CD4-positive, alpha-beta T cell (primary cell): ENCODE measurements at places on chromosomes 5 and 9.

GRCh38 chr9:111582888-111583287 is 16.6 kb downstream of the PTGR1 start:
- no peak for DNase-seq

DNA sequence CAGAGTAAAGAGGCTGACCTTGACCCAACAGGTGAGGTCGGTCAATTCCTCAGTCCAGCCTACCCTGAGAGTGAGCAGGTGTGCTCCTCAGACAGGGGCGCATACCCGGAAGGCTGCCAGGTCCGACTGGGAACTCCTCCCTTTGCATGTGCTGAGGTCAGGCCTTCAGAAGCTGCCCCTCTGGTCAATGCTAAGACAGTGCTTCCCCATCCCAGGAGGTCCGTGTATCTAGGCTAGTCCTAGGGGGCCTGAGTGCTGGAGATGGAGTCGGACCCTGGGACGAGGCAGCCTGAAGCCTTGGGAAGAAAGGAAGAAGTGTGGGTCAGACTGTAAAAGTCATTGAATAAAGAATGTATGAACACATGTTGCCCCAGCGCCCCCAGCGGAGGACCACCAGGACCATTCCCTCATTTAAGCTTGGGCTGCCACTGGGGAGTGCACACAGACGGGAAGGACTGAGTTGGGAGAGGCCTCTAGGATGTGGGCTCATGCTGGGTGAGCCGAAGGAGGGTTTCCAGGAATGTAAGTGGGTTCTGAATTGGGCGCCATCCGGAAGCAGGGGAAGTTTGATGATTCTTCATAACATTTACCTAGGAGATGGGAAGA is 41.0 kb upstream of the GFPT2 start:
- no peak for DNase-seq

DNA sequence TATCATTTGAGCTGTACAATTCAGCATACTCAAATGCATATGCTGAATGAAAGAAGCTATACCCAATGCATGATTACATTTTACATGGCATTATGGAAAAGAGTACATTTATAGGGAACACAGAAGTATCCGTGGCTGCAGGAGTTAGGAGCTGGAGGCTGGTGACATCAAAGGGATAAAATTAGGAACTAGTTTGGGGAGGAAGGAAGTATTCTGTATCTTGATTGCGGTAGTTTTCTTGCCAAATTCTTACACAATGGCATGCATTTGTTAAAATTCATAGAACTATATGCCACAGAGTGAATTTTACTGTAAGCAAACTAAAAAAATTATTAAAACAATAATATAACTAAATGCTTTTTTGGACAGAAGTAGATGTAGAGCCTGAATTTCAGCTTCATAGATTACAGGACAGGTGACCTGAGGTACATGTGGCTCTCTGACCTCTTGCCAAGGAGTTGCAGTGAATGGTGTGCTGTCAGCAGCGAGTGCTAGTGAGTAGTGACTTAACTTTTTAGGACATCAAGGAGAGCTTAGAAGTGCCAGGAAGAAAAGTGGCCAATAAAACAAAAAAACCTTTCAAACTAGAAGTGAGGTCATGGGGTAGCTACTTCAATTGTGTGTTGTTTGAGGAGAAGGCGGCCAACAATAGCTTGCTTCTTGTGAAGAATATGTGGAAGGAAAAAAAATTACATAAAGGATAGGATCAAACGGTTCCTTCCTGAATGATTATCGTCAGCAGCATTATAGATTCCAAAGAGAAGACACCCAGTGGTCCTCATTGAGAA is 514.9 kb upstream of the CLINT1 start:
- no peak for DNase-seq

DNA sequence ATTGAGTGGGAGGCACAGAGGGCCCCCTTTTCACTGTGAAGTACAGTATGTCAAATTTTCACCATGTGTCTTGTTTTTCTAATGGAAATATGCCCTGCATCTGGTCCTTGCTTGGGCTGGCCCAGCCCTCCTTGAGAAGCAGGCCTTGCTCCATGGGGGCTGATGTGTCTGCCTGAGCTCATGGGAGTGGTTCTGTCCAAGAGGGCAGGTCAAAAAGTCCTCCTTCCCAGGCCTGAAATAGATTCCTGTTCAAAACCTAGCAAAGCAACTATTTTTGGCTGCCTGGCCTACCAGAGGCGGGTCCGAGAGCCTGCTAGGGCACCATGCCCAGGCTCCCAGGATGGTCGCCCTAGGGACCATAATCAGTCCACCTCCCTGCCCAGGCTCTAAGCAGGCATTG is 40.5 kb upstream of the NEURL1B start:
- DNase-seq, result no peak

DNA sequence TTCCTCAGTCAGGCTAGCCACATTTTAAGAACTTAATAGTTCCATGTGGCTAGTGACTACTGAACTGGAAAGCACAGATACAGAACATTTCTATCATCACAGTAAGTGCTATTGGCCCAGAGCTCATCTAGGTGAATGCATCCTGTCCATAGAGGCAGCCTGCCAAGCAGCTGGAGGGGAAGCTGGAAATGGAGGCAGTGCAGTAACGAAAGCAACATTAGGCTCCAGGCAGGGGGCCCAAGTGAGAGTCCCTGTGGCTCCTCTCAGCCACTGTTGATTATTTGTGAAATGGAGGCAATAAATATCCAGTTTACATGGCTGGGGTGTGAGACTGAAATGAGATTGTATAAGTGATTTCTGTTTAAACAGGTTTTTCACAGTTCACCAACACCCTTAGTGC is 227.2 kb upstream of the KLF9 start:
- no peak for DNase-seq

DNA sequence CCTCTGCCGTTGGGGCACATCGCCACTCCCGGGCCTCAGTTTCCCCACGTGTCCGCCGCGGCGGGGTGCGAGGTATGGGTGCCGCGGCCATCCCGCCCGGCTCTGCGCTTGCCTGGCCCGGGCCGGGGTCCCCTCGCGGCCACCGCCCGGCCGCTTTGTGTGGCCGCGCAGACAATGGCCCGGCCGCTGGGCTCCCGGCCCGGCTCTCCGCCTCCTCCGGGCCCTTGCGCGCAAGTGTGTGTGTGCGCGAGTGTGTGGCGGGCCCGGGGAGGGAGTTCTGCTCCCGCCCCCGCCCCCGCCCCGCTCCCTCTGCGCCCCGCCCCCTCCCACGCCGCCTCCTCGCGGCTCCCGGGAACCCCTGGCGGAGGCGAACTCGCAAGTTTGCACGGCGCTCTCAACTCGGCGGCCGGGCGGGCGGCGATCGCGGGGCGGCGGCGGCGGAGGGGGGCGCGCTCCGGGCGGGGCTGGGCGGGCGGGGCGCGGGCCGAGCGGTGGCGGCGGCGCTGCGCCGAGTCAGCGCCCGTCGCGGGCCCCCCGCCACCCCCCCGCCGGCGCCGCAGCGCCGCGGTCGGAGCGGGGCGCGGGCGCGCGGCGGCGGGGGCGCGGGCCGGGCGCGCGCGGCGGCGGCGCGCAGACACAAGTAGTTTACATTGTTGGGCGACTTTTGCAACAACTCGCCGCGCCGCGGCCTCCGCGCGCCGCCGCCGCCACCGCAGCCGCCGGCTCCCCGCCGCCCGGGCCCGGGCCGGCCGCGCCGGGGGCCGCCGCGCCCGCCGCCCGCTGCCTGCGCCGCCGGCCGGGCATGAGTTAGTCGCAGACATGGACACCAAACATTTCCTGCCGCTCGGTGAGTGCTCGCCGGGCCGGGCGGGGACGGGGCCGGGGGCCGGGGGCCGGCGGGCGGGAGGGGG is at the start of gene RXRA:
Gene RXRA (plus strand): TSS at position 643 of the 911 bp plus-strand sequence. CDS start 177 bp downstream, at position 820.
- DNase-seq, result peak; percentile 73

DNA sequence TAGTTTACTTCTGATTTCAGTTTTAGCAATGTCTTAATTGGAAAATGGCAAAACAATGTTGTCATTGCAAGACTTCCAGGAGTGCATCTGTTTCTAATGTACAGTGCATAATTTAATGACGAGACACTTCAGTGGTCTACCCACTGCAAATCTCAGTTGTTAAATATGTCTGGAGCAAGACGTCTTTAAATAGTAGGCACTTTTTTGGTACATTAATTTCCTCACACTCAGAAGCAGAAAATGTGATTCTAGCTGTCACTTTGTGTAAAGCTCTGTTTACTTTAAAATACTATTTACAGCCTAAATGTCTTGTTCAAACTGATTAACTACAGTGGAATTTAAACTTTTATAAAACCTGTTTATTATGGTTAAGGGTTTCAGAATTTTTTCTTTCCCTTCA is 815.5 kb downstream of the TLE1 start:
- no peak for DNase-seq

DNA sequence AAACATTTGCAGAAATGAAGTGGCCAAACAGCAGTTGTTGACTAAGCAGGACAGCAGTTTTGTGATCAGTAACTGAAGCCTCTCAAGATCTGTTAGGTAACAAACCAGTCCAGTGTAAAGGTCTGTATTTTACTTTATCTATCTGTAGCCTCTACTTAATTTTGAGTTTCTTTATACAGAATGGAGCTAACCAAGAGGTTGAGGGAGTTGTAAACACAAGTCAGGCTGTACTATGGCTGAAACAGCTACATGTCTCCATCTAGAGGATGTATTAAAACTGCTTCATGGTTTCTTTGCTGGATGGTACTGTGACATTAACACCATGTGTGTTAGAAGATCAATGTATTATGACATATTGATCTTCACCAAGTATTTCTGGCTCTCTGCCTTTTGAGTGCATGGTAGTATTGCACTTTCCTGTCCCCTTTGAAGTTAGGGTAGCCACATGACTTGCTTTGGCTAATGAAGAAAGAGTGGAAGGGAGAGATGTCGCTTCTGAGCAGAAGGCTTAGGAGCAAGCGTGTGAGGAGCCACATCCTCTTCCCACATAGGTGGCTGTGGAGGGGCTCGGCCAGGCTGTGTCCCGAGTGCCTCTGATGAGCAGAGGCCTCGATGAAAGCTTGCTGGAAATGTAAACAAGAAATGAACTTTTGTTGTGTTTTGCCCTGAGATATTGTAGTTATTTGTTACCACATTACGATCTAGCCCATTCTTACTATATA is 105.6 kb upstream of the PCA3 start:
- DNase-seq, result peak; percentile 62

GRCh38 chr9:21901546-21901945 is 92.6 kb downstream of the CDKN2A start:
- DNase-seq, result no peak

DNA sequence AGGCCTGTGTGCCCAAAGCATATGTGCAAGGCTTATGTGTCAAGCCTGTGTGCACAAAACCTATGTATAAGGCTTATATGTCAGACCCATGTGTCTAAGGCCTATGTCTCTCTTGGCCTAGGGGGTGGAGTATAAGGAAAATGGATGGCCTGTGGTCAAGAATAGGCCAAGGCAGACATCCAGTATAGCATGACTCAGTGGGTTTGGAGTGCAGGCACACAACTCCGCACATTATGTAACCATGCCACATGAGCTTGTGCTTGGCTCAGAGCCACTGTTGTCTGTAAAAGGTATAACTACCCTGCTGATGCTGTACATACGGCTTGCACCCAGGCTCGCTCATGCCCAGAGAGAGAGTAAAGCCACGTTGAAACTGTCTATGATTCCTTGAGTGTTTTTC is 626.4 kb upstream of the NUDT12 start:
- no peak for DNase-seq

GRCh38 chr5:113510836-113511451 is 2.5 kb upstream of the YTHDC2 start:
- DNase-seq, result no peak

- DNase-seq, result no peak
Measured at GRCh38 chr5:97192580-97193354, 9.7 kb upstream of the RIOK2 start.

- no peak for DNase-seq
Measured at GRCh38 chr5:58505971-58506640, 14.9 kb downstream of the GAPT start.

GRCh38 chr9:34518896-34519295 is 3.9 kb downstream of the ENHO start:
- DNase-seq, result no peak

DNA sequence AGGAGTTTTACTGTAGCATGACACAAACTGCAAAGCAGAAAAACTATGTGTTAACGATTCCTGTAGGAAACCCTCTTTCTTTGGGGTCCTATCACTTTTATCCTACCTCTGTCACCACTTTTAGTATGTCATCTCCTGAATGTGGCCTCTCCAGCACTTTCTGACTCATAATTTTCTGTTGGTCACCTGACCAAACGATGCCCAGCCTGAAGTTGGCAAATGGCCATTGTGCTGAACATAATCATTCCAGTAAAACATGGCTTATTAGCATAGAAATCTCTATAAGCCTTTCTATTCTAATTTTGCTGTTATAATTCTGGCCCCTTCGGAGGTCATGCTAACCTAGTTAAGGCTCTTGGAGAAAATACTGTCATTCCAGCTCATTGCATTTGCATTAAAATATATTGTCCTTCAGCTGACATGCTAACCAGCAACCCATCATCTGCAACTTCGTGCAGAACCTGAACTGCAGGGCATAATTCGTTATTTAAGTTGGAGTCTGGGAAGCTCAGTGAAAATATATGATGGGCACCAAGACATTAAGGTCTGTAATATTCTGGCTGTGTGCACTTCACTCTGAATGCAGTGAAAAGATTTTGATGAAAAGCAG is 140.3 kb downstream of the NMUR2 start:
- no peak for DNase-seq

- DNase-seq, result no peak
Measured at GRCh38 chr5:134994560-134995156, 27.0 kb downstream of the CATSPER3 start.

- DNase-seq, result no peak
Measured at GRCh38 chr9:115615821-115616665, 498.1 kb upstream of the TNC start.

- no peak for DNase-seq
Measured at GRCh38 chr9:135485832-135486231, 6.2 kb downstream of the PPP1R26 start.

GRCh38 chr5:42837601-42838000 is 25.9 kb upstream of the SELENOP start:
- DNase-seq, result no peak

DNA sequence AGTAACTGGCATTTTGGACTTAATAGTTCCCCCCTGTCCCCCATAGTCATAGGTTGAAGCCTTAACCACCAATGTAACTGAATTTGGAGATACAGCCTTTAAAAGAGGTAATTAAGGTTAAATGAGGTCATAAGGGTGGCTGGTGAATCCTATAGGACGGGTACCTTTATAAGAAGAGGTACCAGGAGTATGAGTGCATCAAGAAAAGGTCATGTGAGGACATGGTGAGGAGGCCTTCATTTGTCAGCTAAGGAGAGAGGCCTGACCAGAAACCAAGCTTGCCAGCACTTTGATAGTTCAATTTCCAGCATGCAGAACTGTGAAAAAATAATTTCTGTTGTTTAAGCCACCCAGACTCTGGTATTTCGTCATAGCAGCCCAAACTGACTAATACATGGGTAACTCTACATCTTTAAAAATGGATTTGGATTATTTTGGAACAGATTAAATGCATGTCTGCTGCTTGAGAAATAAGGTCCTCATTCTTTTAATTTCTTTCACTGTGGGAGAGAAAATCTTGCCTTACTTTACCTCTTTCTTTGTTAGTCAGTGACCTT is 9.7 kb downstream of the RASA1 start:
- no peak for DNase-seq

GRCh38 chr9:34430843-34431437 is 27.4 kb downstream of the FAM219A start:
- DNase-seq, result no peak

- no peak for DNase-seq
Measured at GRCh38 chr9:108626743-108627142, 229.0 kb downstream of the ACTL7B start.

- no peak for DNase-seq
Measured at GRCh38 chr9:22512495-22512894, 65.9 kb downstream of the DMRTA1 start.
